ENCODE measurements at places on chromosomes 2 and 18.

DNA sequence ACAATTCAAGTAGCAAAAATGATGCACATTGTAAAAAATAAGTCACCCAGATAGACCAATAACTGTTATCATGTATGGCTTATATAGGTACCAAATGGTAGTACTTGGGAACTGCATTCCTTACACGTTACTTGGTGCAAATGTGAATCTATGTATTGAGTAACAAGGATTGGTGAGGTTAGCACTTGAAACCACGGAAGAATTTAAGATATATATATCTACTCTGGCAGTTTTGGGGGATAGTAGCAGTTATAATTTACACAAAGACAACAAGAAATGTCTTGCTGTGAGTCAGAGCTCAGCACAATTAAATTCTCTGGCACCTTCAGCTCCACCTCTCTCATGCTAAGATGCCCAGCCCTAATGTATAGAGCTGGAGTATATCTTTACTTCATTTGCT, 359.4 kb upstream of the RAB12 start:
- no peak for DNase-seq

GRCh38 chr2:195331966-195332365, 325.1 kb upstream of the SLC39A10 start:
- DNase-seq, result no peak

GRCh38 chr2:8676191-8676920, 5.5 kb upstream of the ID2 start:
- no peak for DNase-seq

DNA sequence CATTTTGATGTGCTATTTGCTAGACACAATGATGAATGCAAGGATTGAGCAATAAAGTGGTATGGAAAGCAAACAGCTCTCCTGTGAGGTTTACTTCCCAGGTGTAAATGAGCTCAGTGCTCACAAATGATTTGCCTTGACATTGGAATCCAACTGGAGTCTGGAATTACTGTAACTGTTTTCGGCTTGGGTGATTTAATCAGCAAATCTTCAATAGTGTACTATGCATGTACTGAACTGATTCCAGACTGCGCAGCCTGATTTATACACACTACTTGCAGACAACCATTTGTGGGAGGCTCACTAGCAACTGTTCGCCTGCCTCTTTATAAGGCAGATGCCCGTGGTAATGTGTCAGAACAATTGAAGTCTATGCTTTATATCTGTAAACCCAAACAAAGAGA, 27.9 kb upstream of the SOX11 start:
- no peak for DNase-seq

DNA sequence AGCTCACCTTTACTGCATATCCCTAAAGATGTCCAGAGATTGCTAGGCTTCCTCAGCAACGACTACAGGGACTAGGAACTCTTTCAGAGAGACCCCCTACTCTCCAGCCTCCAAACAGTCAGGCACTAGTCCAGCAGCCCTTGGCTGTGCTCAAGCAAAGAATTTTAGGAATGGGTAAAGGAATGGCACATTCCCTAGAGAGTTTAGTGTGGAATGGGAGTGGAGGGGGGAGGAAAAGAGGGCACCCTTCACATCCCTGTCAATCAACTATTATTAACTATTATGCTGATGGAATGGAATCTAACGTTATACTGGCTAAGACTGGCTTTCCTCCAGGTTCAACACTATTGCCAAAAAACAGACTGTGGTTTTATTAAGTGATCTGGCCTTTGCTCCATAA, 64.8 kb downstream of the IKZF2 start:
- DNase-seq, result no peak

Measured in cortex of kidney (tissue), 1 donor.